ENCODE measurements at places on chromosomes 16 and 17.

GRCh38 chr16:82094942-82095540 lies 60.0 kb downstream of the HSD17B2 start:
- DNase-seq = no peak

DNA sequence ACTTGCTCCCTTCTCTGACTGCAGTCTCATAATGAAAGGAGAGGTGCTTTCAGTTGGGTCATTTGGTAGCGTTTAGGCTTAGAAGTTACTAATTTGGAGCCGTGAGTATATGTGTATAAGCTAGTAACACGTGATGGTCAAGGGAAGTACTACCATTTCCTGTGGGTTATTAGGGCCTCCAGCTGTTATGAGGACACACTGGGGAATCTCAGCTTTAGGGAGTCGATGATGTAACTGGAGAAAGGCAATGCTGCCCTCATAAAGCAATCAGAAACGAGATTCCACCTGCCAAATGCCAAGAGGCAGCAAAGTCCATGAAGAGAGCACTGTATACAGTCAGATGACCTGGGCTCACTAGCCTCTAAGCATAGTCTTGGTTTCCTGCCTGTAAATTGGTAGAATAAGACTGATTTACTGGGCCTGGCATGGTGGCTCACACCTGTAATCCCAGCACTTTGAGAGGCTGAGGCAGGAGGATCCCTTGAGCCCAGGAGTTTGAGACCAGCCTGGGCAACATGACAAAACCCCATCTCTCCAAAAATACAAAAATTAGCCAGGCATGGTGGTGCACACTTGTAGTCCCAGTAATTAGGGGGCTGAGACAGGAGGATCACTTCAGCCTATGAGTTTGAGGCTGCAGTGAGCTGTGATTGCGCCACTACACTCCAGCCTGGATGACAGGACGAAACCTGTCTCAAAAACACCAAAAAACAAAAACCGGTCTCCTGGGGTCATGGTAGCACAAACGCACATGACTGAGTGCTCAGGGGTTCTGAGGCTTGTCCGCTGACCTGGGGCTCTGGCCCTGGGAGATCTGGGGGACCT lies 53.0 kb downstream of the SF3B3 start:
- DNase-seq = peak; percentile 63

DNA sequence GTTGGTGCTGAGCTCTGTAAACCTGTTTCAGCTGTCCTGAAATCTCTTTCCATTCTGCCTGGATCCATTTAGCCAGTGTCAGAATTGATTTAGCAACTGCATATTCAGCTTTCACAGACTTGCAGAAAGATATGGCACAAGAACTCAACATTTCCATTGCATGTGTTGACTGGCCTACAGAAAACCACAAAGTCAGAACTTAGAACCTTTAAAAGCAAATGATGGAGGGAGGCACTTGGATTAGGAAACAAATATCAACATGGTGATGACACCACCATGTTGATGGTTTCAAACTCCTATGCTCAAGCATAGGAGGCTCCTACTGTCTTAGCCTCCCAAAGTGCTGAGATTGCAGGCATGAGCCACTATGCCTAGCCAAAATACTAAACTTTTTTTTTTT lies 52.3 kb upstream of the ARL6IP1 start:
- no peak for DNase-seq

- no peak for DNase-seq
Measured at GRCh38 chr17:4648741-4649140, 7.3 kb upstream of the ALOX15 start.

GRCh38 chr17:47955497-47956461 lies 1.9 kb downstream of the PRR15L start:
- DNase-seq = no peak

DNA sequence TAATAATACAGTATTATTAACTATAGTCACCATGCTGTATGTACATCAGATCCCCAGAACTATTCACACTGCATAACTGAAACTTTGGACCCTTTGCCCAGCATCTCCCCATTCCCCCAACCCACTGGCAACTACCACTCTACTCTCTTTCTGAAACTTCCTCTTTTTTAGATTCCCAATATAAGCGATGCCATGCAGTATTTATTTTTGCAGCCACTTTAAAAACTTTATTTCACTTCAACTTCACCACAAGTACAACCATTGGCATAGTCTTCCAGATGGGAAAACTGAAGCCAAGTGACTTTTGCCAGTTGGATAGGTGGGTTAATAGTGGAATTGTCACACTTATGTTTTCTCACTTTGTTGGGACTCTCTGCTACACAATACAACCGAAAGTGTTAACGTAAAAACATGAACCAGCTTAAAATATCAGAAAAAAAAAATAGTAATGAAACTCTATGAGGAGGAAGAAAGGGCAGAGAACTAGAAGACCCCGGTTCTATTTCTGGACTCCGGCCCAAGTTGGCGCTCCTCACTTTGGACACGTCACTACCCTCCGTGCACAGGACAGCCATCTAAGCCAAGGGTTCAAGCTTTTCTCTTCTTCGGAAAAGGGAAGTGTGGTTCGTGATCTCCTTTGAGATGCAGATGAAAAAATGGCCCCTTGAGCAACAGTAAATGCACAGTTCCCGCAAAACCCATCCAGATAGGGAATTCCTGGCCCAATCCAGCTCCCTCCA lies 743 bp downstream of the SHCBP1 start:
- DNase-seq = no peak

DNA sequence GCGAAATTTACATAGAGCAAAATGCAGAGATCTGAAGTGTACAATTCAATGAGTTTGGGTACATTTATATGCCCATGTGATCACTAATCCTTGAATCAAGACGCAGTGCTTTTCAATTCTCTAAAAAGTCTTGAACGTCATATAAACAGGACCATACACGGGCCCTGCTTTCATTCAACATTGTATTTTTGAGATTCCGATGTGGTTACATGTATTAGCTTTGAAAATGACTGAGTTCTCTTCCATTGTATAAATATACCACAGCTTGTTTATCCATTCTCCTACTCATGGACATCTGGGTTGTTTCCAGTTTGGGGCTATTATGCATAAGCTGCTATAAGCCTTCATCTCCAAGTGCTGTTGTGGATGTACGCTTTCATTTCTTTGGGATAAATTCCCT lies 45.5 kb downstream of the ZCCHC14 start:
- peak; percentile 79 for DNase-seq

DNA sequence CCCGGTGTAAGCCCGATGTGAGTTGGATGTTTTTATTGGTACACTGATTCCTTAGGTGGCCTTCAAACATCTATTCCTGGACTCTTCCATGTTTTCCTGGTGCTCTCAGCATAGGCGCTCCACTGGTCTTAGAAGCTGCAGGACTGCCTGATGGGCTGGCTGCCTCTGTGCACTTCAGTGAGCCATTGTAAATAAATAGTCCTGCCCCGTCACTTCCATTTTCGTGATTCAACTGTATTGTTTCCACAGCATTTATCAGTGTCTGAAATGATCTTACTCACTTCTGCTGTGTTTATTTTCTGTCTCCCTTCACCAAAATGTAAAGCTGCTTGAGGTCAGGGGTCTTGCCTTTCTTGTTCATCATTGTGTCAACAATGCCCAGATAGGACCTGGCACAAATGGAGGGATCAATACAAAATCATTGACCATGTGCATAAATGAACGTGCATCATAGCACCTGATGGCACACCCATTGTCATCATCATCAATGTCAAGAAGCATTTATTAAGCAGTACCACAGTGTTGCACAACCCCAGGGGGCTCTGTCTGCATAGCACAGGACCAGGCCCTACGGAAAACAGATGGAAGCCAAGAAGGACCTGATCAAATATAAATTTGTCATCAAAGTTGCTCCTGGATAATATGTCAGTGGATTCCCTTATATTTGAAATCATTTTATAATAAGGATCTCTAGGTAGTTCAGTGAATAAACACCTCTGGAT lies 66.6 kb upstream of the CPHXL start:
- DNase-seq = no peak

DNA sequence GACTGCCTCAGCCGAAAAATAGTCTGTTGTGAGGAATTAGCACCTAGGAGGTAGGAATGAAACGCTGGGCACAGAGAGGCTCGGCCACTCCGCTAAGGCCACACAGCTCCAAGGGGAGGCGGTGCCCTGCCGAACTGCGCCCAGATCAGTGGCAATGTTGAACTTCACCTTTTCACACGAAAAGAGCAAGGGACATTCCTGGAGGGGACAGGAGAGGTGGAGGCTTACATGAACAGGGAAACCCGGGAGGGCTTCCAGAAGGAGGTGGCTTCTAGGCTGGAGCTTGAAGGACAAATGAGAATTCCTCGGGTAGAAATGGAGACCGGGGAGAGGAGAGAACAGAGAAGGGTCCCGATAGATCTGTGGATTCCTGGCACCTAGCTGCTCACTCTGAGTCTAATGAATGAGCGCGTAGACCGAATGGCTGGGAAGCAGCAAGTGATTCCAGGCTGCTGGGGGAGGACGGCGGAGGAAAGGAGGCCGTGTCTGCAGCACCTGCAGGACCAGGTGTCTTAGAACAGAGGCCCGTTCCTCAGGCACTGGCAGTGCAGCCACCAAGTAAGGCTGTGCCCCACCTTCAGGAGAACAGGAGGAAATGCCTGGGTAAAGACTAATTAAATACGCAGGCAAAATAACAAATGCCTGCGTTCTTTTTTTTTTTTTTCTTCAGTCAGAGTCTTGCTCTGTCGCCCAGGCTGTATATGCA lies 722 bp upstream of the SLC38A10 start:
- DNase-seq = peak; percentile 72

DNA sequence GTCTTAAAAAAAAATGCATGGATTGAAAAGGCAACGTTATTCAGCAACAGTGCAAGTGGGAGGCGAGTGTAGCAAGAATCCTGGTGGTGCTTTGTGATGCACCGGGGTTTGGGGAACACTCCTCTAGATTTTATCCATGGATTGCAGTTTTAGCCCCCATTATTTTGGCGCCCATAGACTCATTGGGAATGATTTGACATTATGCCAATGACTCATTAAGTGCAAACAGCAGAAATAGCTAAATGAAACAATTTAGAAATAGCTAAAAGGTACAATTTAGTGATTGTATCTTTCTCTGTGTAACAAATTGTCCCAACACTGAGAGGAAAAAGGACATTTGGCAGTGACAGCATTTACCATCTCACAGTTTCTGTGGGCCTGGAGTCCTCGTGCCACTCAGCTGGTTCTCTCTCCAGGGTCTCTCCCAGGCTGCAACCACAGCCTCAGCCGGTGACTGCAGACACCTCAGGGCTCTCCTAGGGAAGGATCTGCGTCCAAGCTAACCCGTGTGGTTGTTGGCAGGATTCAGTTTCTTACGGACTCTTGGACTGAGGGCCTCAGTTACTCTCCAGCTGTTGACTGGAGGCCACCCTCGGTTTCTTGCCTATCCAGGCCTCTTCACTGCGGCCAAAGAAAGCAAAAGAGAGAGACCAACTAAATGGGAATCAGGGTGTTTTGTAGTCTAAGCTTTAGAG lies 398.7 kb downstream of the SNX29 start:
- DNase-seq = no peak

- DNase-seq = no peak
Measured at GRCh38 chr17:68289473-68289872, 1.5 kb downstream of the SLC16A6 start.

DNA sequence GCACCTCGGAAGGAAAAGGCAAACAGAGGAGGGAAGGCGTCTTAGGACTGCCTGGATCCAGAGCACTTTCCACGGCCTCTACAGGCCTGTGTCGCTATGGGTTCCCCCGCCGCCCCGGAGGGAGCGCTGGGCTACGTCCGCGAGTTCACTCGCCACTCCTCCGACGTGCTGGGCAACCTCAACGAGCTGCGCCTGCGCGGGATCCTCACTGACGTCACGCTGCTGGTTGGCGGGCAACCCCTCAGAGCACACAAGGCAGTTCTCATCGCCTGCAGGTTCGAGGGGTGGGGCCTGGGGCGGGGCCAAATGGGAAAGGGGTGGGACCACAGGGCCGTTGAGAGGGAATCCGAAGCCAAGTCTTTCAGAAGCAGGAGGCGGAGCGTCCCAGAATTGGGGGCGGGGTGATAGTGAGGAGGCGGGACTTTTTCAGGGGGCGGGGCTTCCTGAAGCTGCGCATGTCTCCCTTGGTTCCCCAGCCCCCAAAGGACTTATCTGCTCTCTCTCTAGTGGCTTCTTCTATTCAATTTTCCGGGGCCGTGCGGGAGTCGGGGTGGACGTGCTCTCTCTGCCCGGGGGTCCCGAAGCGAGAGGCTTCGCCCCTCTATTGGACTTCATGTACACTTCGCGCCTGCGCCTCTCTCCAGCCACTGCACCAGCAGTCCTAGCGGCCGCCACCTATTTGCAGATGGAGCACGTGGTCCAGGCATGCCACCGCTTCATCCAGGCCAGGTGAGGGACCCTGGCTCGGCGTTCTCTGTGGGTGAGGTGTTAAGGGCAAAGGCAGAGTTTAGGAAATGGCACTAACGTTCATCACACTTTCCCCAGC lies 939 bp downstream of the BCL6B start:
- no peak for DNase-seq

DNA sequence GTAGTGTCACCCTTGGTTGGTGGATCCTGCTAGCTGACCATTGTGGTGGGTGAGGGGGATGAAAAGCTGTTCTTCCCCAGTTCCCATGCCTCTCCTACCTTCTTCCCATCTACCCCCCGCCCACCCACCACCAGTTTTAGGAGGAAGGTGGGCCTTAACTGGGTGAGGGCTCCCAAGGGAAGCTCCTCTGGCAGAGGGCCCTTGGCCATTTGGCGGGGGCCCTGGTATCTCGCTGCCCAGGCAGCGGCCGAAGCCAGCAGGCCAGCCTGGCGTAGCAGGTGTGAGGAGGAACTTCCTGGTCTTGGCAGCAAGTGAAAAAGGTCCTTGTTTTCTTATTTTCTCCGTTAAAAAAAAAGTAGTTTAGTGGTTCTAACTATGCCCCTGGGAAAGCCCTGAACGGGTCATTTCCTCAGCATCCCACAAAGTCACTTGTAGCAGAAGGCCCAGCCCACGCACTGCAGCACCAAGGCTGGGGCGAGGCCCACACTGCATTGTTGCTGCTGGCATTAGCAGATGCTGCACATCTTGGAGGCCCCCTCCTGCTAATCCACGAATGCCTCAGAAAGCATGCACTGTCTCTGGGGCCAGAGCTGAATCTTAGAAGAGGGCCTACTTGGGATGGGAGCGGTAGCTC lies 72.5 kb downstream of the MPRIP start:
- DNase-seq = no peak

DNA sequence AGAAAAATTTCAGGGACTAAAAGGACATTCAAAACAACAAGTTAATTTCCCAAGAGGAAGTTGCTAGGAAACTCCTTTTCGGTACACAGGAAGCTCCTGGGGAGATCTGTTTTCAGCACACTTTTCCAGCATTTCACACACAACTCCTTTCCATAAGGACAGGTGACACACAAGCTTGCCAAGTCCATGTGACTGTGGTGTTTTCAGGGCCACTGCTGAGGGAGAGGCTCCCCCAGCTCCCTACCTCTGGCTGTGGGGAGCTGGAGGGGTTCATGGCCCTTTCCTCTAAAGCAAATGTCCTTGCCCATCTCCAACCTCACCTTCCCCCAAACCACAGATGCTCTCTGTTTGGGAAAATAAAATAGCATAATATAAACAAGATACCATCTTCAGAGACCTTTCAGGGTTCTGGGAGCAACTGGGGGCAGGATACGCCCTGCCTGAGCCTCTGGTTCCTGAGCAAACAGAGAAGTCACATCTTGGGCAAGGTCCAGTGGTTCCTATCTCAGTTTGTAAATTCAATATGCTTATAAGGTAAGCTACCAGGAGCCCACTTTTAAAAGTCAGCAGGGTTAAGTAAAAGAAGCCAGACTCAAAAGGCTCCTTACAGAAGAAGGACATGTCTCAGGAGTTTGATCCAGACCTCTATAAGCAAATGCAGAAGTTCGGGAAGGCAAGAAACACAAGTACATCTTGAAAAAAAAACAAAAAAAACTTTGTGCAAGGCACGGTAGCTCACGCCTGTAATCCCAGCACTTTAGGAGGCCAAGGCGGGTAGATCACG lies 3.0 kb downstream of the PDZD9 start:
- DNase-seq = no peak

GRCh38 chr17:82566129-82566960 lies 46.8 kb downstream of the FOXK2 start:
- no peak for DNase-seq

Data from H4 (cell line).